ENCODE measurements at places on chromosomes 3 and 15. TPM values are rescaled to one million over a fixed set of nuclear protein-coding genes. Genes with fewer than 3 reads are reported as not detected.

DNA sequence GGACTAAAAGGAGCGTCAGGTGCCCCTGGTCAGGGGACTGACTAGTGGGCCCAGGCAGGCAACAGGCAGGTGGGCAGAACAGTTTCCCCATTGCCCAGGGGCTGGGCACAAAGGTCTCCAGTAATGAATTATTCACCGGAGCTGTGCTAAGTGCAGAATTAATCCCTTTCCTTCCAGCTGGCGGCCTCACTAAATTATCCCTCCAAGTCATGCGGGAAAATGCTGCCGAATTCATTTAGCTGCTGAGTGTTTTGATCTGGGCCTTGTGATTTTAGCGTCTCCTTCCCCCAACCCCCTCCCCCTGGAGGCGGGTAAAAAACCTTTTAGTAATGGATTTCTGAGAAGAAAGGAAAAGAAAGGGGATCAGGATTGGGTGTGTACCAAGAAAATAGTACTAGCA is 47.2 kb downstream of the CCDC33 start:
- DNase-seq = no peak

DNA sequence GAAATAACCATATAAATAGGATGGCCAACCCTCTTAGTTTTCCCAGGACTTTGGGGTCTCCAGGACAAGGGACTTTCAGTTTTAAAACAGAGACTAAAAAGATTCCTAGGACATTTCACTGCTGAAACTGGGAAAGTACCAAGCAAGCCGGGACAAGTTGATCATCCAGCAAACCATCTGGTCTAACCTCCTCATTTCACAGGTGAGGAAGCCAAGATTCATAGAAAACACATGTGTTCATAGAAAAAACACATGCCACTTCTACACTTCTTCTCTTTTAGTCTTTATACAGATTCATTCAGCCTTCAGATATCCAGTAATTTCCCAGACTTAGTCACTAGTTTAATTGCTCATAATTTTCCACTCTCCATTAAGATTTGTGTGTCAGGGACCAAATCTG is 165.6 kb upstream of the CCDC54 start:
- DNase-seq = no peak

- DNase-seq = no peak
Observed at GRCh38 chr3:143849854-143850549, 1.7 kb upstream of the SLC9A9 start.

- DNase-seq = no peak
Observed at GRCh38 chr3:49668861-49669260, 5.3 kb upstream of the APEH start.

- no peak for DNase-seq
Observed at GRCh38 chr15:95498961-95499360, 831.5 kb upstream of the NR2F2 start.

DNA sequence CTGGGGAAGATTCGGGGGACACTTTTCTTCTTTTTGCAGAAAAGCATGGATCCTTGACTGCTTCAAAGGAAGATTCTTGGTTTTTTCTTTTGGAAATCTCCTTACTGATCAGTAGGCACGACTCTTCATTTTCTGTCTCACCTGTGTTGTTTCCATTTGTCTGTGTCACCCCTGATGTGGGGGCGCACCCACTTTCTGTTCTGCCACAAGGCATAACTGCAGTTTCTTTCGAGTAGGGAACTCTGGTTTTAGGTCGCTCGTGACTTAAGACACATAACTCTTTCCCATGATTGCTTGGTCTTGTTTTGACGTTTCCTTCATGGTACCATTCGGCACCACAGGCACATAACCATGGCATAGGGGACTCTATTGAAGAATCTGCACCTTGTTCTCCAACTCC is 31.3 kb downstream of the RNF168 start:
- no peak for DNase-seq

DNA sequence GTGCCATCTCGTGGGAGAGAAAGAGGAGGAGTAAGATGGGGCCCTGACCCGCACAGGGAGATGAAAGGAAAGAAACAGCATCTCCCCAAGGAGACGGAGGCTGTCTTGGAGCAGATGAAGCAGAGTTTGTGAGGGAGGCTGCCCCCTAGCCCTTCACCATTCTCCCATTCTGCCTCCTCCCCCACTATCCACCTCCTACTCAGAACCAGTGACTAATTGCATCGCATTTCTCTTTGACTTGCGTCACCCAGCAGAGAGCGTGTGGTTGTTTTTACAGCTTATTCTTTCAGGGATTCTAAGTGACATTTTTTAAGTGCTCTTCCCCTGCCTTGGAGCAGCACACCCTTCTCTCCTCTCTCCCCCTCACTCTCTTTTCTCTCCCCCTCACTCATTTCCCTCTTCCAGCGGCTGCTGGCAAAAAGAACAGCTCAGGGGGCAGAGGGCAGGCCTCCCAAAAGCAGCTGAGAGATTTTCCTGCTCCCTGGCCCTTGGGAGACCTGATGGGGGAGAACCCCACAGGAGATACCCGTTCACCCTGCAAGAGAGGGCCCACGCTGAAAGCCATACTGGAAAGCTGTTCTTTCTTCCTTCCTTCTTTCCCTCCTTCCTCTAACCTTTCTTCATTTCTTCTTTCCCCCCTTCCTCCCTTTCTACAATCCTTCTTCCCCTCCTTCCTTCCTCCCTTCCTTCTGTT is 91.8 kb downstream of the MRPL46 start:
- no peak for DNase-seq

DNA sequence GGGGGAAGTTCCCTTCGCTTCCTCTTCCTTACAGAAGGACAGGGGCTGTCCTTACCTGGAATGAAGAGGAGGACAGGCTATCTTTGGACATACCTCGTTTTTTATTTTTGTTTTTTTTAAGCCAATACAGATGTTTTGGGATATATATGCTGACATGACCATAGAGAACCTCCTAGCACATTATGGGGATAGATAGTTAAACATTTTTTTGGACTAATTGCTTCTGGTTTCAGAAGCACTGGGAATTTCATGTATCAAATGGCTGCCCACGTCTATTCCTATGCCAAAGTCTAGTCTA is 238.2 kb upstream of the BHLHE40 start:
- no peak for DNase-seq

DNA sequence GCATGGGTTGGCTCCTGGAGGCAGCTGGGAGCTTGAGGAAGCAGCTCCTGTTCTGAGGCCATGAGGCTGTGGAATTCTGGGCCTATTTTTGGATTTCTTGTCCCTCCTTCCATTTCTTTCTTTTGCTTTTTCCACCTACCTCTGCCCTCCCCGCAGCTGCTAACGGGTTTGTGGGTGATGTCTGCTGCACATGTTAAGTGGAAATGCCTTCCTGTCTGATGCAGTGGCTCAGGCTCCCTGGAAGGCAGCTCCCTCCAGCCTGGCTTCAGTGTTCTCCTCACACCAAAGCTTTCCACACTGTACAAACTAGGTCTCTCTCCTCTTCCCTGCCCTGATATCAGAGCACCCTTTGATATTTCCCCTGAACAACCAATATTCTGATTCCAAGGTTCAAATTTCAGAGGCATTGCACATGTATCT is 33.8 kb upstream of the ESYT3 start:
- DNase-seq = no peak

DNA sequence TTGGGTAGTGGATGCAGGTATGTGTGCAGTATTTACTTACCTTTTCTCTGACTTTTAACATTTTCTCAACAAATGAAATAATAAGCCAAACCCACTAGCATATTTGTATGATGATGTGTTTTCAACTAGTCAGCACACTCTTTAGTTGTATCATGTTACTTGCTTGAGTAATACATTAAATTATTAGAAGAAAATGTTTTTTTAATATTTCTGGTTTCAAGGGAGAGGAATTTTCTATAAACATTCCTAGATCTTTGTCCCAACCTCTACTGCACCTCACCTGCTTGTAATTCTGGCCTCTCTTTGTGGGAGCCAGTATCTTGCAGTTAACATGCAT is 161.8 kb upstream of the CBLB start:
- DNase-seq = no peak

- no peak for DNase-seq
Observed at GRCh38 chr15:73048624-73049295, 3.5 kb upstream of the NEO1 start.

- DNase-seq = no peak
Observed at GRCh38 chr15:67559158-67559557, 16.7 kb downstream of the MAP2K5 start.

DNA sequence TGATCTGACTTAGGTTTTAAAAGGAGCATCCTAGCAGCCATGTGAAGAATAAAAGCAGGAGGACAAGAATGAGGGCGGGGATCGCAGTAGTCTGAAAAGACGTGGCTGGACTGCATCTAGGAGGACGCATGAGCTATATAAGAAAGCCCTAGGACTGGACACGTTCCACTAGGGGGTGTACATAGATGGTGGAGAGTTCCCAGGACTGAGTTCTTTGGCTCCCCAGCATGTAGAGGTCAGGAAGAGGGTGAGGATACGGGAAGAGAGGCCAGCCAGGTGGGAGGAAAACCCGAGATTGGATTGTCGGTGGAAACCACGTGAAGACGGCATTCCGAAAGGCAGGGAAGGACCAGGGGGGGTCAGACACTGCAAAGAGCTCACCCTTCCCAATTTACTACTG is 64.2 kb upstream of the CFAP161 start:
- DNase-seq = no peak

DNA sequence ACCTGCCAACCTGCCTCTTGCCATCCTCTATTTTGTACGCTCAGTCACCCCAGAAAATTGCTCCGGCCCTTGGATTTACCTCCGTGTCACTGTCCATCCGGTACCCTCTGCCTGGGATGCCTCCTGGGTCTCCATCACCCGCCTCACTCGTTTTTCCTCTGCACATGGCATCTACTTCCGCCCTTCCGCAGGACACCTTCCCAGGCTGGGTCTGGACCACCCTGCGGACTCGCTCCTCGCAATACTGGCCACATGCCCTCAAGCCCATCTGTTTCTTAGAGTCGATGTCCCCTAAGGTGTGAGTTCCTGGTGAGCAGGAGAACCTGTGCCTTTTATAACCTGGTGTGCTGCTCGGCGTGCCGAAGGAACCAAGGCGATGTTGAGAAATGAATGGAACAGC is 58.5 kb downstream of the APBA2 start:
- no peak for DNase-seq

GRCh38 chr15:50546566-50546965 is at the start of gene USP50:
TSS of gene USP50 (minus strand) at chr15:50546666. CDS start at chr15:50546525, 141 bp downstream.
- DNase-seq = no peak

The CLDN18 gene
- total RNA-seq = not detected

The VEPH1 gene
- 2.6 TPM for total RNA-seq

The NOX5 gene
- not detected for total RNA-seq
